ENCODE measurements at places on chromosomes 1 and 21.

DNA sequence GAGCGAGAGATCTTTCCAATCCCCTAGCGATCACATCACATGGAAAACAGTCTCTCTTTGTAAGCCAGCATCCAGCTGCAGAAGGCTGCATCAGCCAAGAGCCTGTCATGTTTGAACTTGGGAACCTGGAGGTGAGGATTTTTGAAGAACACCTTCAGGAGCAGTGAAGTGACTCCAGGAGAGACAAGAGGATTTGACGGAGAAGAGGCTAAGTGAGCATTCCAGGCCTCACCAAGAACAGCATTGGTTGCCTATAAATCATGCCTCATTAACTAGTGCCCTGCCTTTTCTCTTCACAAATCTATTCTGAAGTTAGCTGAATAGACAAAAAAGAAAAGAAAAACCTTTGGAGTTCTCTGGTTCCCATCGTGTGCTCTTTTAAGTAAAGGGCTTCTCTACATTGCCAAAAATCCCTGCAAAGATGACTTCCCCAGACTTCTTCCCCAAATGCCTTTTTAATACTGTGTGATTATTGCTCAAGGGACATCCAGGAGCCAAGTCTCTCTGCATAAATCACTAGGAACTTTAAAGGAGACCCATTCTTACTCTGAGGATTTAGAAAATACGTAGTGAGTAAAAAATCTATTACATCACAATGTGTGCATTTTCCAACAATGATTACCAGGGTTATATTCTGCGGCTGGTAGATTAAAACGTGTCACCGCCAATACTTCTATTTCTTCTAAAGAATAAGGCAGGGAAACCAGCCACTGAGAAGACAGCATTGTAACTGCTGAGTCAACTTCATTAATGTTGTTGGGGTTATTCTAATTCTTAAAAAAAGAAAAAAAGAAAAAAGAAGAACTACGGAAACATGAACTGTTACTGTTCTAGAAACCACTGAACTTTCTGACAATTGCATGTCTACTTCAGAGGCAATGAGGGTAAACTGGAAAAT lies 95.2 kb downstream of the KIF14 start:
- no peak for DNase-seq

- peak; percentile 56 for DNase-seq
Observed at GRCh38 chr1:145845514-145846161, at the start of gene NUDT17. NUDT17 (plus strand) TSS chr1:145845630; CDS start chr1:145845641, 11 bp downstream.

DNA sequence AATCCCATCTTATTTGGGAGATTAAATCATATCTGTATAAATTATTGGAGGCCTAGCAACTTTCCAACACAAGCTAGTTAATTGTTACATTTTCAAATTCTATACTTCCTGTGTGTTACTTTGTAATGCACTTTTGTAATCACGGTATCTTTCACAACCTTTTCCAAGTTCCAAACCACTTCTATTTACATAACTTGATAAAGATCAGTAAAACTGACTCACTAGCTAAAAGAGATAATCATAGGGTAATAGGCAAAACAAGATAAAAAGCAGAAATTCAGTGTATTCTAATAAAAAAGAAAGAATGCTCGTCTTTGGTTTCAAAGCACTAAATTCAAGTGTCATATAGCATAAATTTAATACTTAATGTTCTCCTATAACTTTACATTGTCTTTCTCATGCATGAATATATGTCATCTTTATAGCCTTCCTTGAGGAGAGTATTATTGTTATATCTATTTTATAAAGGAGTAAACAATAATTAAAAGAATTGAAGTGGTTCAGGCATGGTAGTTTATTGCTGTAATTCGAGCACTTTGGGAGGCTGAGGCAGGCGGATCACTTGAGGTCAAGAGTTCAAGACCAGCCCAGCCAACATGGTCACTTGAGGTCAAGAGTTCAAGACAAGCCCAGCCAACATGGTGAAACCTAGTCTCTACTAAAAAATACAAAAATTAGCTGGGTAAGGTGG lies 66.4 kb downstream of the RGS13 start:
- DNase-seq: no peak

DNA sequence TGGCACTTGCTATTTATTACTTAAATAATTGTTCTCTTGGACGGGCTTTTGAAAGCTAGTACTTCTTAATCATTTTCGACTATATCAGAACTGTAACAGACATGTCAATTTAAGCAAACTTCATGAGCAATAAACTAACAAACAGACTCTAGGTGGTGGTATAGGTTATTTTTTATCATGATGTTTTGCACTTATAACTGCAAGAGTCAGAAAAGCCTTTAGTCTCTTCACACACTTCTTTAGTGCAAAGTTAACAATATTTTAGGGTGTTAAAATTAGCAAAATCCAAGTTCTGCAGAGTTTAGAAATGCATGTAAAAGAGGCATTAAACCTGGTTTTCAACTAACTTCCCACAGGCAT lies 2.2 kb downstream of the NRIP1 start:
- no peak for DNase-seq

- DNase-seq: no peak
Observed at GRCh38 chr1:201433609-201434008, 12.1 kb upstream of the TNNI1 start.

GRCh38 chr1:67126111-67126746 lies 8.5 kb downstream of the C1orf141 start:
- DNase-seq: no peak

DNA sequence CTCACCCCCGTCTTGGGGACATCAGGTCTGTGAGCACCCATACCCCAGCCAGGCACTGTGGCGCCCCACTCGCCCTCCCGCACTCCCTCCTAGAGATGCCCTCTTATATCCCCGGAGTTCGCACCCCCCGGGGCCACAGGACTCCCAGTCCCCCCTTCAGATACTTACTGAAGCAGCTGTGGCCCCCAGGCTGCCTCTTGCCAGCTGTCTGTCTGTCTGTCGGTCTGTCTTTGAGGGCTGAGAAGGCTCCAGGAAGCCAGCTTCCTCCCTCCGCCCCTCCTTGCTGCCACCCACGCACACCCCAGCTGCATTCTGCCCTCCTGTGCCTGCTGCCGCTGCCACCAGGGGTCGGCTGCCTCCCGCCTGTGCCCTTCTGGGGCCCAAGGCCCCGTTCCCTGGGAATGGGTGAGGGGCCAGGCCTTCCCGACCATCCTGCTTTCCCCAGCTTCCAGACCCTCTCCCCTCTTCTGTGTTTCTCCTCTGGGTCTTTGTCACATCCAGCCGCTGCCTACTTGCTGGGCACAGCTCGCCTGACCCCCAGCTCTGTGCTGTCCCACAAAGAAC lies at the start of gene PTPN7:
TSS of gene PTPN7 (minus strand) at position 226 of the 564 bp plus-strand sequence. CDS start 1,200 bp downstream, outside the sequence.
- peak; percentile 77 for DNase-seq

DNA sequence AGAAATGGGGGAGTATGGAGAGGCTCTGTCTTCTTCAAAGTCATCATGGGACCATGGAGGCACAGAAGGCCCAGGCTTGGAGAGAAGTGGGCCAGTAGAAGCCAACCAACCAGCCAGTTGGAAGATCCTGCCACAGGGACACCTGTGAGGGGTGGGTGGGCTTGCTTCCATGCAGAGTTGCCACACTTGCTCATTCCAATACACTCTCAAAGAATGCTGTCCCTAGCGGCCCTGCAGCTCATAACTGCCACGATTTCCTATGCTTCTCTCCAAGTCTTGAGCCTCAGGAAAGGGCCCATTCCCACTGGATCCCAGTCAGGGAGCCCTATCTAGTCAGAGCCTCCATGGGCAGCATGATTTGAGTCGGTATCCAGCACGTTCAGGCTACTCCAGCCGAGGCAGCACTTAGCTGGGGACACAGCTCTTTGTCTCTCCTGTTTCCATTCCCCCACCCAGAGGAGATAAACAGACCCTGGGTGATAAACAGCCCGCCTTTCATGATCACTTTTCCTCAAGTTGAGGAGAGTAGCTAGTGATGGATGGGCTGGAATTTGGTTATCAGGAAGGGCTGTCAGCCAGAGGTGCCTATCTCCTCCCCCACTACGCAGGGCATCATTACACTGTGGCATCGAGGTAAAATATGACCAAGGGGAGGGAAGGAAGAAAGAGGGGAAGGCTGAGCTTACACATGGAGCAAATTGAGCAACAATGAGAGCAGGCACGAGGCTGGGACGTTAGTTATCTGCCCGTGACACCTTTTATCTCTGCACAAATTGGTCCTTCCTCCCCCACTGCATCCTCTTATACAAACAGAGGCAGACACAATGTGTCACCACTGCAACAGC lies 64.6 kb downstream of the ERI3 start:
- no peak for DNase-seq

DNA sequence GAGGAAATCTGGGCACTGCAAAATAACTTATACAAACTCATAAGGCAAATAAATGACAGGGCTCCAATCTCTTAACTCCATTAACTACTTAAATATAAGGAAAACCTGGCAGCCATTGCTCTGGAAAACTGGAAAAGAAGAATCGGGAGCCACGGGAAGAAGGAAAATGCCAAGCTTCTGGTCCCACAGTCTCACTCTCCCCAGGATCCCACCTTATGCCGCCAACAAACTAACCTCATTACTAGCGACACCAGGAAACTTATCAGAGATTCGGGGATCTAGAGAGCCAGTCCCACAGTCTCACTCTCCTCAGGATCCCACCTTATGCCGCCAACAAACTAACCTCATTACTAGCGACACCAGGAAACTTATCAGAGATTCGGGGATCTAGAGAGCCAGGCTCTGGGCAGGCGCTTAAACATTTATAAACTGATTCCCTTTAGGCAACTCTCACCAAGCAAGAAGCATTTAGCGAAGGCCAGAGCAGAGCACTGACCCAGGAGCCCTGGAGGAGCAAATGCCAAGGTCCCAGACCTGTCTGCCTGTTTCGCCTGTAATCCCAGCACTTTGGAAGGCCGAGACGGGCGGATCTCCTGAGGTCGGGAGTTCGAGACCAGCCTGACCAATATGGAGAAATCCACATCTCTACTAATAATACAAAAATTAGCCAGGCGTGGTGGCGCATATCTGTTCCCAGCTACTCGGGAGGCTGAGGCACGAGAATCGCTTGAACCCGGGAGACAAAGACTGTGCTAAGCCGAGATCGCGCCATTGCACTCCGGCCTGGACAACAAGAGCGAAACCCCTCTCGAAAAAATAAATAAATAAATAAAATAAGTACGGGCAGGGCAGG lies 720 bp downstream of the PSMB2 start:
- no peak for DNase-seq

- DNase-seq: no peak
Observed at GRCh38 chr1:224114787-224115175, 870 bp downstream of the FBXO28 start.

GRCh38 chr1:16145030-16145661 lies 10.7 kb downstream of the EPHA2 start:
- no peak for DNase-seq

GRCh38 chr1:47763591-47764171 lies 233.5 kb downstream of the TRABD2B start:
- no peak for DNase-seq

GRCh38 chr1:61692155-61692800 lies 32.7 kb downstream of the TM2D1 start:
- DNase-seq: no peak

DNA sequence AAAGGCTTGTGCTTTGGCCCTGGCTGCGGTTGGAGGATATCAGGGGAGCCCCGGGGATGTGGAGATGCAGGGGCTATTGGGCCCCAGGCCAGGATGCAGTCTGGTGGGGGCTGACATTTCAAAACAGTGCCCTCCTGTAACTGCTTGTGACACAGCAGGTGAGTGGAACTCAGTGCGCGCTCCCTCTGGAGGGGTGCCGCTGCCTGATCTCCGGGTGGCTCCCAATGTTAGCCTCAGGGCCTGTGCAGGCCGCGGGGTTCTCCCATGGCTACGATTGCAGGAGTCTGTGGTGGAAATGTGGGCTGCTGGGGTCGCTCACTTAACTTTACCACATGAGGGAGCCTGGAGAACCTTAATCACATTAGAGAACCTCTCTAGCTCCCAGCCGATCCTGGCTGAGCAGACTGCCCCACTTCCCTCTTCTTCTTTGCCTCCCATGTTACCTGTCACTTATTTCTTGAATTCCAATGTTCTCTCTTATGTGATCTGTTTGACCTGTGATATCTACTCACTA lies 163.2 kb downstream of the FMN2 start:
- no peak for DNase-seq

- no peak for DNase-seq
Observed at GRCh38 chr1:23588749-23589548, 29.6 kb upstream of the ID3 start.

DNA sequence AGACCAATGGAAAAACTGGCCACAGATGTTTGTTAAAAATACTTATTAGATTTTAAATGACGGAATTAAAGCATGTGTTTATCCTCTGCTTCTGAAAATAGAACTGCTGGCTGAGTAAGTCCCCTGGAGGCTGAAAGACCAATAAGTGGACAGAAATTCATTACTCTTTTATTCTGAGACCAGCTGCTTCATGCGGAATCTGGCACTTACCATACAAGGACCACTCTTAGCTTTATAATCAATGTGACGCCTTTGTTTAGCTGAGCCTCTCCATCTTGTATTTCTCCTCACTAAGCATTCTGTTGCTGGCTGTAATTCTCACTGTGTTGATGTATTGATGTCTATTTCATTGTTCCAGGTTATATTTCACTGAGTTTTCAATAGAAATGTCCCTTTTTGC lies 6.3 kb upstream of the EXO1 start:
- no peak for DNase-seq

- DNase-seq: no peak
Observed at GRCh38 chr1:104295511-104295910, 545.8 kb downstream of the AMY1C start.

DNA sequence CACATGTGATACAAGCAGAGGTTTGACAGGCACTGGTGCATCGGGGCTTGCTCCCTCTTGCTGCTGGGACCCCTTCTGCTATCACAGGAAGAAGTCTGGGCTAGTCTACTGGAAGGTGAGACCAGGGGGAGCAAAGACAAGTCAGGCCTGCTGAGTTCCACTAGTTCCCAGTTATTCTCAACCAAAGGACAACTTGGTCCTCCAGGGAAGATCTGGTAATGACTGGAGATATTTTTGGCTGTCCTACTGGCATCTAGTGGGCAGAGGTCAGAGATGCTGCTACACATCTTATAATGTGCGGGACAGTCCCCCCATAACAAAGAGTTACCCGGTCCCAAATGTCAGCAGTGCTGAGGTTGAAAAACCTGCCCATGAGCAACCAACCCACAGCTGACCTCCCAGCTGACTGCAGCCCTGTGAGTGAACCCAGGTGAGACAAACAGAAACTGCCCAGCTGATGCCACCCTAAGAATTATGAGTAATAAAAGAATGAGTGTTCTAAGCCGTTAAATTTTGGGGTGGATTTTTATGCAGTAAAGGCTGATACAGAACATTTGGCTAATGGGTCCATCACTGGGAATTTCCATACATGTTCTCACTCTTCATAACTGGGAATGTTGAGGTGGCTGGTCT lies 71.6 kb downstream of the NENF start:
- no peak for DNase-seq

- no peak for DNase-seq
Observed at GRCh38 chr1:155889566-155889965, 21.6 kb downstream of the RIT1 start.

DNA sequence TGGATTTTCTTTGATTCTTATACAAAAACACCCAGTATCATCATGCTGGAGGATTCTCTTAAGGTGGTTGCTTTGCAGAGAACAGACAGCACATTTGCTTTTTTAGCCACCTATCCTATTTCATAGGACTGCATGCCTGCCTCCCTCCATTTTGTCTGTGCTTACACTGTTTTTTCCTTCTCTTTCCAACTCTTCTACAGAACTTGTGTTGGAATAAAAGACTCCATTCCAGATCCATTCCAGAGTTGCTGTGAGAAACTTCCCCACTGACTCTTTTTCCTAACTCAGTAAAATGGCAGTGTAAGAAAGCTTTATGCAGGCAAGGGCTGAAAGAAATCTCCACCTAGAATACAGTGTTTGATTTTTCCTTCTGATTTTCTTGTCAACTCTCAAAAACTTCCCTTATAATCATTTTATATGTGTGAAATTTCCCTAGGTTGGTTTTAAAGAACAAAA lies 5.2 kb upstream of the ARID1A start:
- no peak for DNase-seq

GRCh38 chr1:87278825-87279535 lies 49.7 kb upstream of the LMO4 start:
- no peak for DNase-seq

Measured in stimulated activated CD8-positive, alpha-beta memory T cell treated with anti-CD3 and anti-CD28 coated beads, Interleukin-4, amount 100 ng/mL, for 1 hour (primary cell).